H4 (cell line): ENCODE measurements at places on chromosomes 11 and 22.

DNA sequence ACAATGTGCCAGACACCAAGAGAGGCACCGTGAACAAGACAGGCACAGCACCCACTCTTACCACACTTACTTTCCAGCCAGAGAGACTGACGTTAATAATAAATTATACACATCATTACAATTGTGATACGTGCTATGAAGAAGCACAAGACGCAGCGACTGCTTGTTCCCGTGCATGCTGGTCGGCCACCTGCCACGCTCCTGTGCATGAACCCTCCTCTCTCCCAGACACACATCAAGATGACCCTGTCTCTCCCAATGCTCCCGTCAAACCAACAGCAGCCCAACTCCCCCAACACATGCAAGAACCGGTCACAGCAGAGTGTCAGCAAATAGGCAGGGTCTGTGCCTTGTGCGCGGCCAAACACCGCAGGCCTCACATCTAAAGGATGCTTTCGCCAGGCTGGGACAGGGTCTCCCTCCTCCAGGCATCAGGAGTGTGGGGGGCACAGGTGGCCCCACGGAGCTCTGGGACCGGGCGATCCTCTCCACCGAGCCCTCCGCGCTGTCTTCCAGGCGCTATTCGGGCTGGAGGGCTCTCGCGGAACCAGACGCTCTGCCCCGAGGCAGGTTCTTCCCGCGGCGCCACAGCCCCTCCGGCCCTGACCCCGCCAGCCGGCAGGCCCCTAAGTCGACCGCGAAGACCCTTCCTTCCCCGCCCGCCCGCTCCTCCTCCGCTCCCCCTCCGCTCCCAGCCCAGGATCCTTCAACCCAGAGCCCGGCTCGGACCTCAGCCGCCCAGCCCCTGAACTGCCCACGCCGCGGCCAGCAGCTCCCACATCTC is 533 bp downstream of the SERGEF start:
- DNase-seq, result peak; percentile 17

- no peak for DNase-seq
Observed at GRCh38 chr22:25059438-25059837, 106.9 kb downstream of the KIAA1671 start.

- no peak for DNase-seq
Observed at GRCh38 chr22:42948294-42948693, 66.7 kb downstream of the PACSIN2 start.

- DNase-seq, result peak; percentile 23
Observed at GRCh38 chr11:66119348-66120133, 49.5 kb downstream of the PACS1 start.

- DNase-seq, result no peak
Observed at GRCh38 chr11:6433998-6434660, 6.7 kb downstream of the HPX start.

DNA sequence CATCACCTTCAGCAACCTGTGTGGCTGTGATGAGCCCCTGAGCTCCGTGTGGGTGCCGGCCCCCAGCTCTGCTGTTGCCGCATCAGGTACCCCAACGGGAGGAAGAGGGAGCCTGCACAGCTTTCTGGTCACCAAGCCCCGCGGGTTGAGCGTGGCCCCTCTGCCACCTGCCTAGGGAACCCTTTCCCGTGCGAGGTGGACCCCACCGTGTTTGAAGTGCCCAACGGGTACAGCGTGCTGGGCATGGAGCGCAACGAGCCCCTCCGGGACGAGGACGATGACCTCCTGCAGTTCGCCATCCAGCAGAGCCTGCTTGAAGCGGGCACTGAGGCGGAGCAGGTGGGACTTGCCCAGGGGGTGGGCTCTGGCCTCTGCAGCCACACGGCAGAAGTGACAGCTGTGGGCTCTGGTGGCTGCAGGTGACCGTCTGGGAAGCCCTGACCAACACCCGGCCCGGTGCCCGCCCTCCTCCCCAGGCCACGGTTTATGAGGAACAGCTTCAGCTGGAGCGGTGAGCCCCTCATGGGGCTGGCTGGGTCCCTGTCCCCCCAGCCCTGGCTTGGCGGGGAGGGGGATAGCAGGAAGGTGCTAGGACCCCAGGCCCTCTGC is 1.9 kb upstream of the SSH3 start:
- no peak for DNase-seq

GRCh38 chr11:88535916-88536547 is 198.5 kb upstream of the CTSC start:
- DNase-seq, result peak; percentile 93

- DNase-seq, result peak; percentile 70
Observed at GRCh38 chr11:7657306-7658025, 15.8 kb downstream of the CYB5R2 start.

DNA sequence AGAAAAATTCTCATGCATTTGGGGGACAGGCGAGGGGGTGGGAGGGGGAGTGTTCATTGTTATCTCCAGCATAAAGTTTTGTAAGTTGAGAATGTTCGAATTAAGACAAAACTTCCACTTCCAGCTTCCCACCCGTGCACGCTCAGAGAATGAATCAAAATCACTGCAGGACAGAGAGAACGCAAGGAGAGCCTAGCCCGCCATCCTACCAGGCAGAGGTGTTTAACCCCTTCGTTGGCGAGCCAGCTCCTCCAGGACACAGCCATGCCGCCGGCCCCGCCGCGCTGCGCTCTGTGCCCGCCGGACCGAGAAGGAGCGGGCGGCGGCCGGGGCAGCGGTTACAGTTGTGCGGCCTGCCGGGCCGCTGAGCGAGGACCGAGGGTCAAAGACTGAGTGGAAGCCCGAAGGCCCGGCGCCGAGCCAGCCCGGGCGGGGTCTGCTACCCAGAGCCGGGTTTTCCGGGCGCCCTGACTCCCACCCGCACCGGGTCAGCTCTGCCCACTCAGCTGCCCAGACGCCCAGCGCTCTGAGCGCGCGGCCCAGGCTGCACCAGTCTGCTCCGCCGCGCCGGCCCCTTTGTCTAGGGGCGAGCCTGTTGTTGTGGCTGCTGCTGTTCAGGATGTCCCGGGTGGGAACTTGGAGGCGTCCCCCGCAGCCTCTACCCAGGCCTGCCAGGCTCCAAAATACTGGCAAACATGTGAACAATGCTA is at the start of gene NOX4:
TSS of gene NOX4 (minus strand) at position 395 of the 710 bp plus-strand sequence. CDS start at position 266, 129 bp downstream.
- DNase-seq, result no peak

DNA sequence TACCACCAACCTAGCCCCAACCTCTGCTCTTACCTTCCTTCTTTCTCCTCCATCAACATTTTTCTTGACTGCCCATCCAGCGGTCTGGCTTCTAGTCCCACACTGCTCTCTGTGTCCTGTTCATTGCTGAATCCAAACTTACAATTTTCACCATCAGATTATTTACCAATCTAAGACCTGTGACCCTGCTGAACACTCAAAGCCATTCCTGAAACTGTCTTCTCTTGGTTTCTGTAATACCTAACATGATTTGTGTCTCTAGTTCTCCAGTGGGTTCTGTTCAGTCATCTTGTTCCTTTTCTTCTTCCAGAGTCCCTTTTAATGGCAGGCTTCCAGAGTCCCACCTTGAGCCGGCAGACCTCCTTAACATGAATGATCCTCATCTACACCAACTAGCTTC is 24.1 kb downstream of the RRAS2 start:
- DNase-seq, result no peak

DNA sequence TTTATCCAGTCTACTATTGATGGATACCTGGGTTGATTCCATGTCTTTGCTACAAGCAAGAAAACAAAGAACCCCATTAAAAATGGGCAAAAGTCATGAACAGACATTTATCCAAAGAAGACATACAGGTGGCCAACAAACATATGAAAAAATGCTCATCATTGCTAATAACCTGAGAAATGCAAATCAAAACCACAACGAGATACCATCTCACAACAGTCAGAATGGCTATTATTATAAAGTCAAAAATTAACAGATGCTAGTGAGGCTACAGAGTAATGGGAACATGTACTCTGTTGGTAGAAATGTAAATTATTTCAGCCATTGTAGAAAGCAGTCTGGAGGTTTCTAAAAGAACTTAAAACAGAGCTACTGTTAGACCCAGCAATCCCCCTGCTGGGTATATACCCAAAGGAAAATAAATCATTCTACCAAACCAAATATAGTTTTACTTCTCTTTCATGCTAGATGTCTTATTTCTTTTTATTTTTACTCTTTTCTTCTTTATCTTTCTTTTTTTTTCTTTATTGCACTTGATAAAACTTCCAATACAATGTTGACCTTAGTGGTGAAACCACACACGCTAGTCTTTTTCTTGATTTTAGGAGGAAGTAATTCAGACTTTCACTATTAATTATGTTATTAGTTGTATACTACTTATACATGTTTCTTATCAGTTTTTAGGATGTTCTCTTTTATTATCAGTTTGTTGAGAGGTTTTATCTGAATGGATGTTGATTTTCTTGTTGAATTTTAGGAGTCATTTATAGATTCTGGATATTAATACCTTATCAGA is 14.3 kb downstream of the TRIM22 start:
- DNase-seq, result no peak

DNA sequence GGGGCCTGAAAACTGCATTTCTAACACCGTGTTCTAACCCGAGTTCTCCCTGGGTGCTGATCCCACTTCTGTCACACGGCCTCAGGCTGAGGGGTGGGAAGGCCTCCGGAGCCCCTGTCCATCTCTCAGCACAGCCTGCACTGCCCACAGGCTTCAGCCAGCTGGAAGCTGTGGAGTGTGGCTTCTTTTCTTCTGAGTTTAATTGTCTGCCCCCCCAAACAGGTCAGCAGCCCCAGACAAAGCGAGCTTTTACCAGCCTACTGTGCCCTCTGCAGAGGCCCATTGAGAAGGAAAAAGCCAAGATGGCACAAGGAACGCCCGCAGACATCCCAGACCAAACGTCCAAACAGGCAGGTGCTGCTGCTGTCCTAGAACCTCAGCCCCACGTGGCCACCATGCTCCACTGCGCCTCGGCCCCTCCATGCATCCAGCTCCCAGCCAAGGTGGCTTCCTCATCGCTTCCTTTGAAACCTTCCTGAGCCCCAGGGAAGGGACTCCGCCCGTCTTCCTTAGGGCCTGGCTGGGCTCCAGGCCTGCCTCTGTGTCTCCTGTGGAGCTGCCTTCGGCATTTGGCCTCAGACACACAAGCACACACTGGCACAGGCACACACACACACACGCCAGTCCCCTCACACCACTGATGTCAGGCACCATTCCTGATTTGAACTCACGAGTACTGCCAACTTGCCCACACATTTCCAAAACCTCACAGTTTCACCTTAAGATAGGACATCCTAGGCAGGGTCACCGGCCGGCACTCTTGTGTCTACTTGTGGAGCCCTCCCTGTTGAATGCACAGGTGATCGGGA is 1.7 kb downstream of the MOB2 start:
- no peak for DNase-seq

DNA sequence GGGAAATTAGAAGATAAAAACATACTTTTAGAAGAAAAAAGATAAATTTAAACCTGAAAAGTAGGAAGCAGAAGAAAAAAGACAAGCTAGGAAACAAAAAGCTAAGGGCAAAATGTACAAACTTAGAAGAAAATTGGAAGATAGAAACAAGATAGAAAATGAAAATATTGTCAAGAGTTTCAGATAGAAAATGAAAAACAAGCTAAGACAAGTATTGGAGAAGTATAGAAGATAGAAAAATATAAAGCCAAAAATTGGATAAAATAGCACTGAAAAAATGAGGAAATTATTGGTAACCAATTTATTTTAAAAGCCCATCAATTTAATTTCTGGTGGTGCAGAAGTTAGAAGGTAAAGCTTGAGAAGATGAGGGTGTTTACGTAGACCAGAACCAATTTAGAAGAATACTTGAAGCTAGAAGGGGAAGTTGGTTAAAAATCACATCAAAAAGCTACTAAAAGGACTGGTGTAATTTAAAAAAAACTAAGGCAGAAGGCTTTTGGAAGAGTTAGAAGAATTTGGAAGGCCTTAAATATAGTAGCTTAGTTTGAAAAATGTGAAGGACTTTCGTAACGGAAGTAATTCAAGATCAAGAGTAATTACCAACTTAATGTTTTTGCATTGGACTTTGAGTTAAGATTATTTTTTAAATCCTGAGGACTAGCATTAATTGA is 1.0 kb downstream of the MALAT1 start:
- no peak for DNase-seq

DNA sequence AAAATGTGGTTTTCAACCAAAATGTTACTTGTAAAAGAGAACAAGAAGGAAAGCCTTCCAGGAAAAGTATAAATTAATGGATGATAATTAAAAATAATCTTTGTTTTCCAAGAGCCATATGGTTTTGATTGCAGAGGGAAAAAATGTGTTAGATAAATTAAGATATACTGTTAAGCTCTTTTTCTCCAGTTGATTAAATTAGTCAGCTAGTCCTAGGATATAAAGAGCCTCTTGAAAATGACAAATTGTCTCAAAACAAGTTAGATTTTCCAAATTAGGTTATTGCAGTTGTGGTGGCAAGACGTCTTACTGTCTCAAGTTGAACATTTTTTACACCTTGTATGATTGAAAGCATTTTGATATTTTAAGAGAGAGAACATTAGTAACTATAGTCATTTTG is 110.9 kb downstream of the DYNC2H1 start:
- no peak for DNase-seq

DNA sequence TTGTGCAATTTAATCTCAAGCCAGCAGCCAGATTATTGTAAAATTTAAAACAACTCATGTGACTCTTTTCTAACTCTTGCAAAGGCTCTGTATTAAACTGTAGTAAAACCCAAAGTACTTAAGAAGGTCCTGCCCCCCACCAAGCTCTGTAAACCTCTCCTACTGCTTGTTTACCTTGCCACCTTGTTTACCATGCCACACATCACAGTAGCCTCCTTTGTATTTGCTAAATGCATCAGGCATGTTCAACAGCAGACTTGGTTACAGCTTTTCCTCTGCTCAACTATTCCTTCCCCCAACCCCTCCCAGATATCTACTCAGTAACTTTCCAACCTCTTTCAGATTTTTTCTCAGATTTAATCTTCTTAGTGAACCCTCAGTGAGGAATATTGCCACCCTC is 861.6 kb downstream of the METTL15 start:
- DNase-seq, result no peak
